ENCODE measurements at places on chromosomes 11 and 22.

- peaks cover 3% of the 10 kb centered on the region for H3K27me3 ChIP-seq
- H3K4me3 ChIP-seq: no peak overlapping the region
- H3K4me1 ChIP-seq: no peaks in the 10 kb centered on the region
Measured at GRCh38 chr22:49201046-49201970, 626.4 kb downstream of the BRD1 start.

DNA sequence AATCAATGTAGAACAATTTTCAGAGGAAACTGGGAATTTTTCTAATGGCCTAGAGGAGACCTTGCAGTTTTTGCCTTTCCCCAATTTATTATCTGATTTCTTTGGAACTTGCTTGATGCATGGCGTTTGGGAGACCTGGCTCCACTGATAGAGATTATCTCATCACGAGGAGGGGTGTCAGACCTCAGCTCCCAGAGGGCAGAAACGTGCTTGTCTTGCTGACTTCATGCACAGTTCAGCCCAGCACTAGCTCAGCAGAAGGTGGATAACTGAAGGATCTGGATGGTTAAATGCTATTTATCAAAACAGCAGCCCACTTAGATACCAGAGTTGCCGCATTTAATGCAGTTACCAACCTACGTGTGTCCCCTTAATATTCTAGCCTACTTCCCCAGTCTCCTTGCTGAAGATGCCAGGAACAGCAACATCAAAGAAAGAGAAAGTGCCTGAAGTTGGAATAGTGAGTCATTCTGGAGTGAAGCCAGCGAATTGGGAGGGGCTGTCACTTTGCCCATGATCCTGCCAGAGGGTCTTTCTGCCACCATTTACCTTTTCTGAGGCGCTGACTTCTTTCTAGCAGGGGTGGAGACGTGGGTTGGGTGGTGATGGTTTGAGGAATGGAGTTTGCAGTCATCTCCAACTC lies 133.5 kb upstream of the CADM1 start:
- H3K36me3 ChIP-seq: no peaks in the 10 kb centered on the region
- H3K27me3 ChIP-seq: peaks cover 7% of the 10 kb centered on the region
- DNase-seq: no peak

DNA sequence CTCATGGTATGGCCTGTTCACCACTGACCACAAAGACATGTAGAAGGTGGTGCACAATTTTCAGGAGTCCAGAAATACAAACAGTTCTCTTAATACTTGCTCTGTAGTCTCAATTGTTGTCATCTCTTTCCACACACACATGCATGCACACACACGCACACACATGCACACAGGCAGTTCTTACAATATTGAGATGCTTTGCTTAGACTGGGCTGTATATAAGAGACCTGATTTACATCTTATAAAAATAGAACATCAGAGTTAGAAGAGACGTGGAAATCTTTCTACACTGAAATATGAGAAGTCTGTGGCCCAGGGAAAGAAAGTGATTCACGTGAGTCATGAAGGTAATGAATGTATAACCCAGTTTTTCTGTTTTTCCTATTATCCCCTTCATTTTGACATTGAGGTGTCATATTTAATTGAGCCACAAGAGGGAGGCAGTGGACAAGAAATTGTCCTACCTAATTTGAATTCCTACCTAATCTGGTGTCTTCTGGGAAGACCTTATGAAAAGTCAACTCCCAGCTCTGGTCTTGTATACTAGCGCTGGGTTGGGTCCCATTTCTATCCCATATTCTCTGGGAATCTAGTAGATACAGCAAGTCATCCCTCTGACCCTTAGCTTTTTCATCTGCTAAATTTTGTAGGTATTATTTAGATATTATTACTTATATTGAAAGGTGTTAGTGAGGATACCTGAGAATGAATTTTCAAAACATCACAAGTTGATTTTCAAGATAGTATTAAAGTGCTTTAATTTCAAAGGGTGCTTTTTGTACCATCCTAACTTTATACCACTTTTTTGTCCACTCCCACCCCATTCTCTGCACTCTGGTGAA lies 14.9 kb upstream of the MS4A4A start:
- DNase-seq: no peak
- H3K4me1 ChIP-seq: no peaks in the 10 kb centered on the region
- H3K27me3 ChIP-seq: no peaks in the 10 kb centered on the region
- H3K4me3 ChIP-seq: no peak overlapping the region
- no peaks in the 10 kb centered on the region for H3K36me3 ChIP-seq
- H3K27ac ChIP-seq: no peak overlapping the region

- H3K27ac ChIP-seq: peak overlapping the region; percentile 38
- peaks cover 9% of the 10 kb centered on the region for H3K27me3 ChIP-seq
- H3K4me1 ChIP-seq: peaks cover 17% of the 10 kb centered on the region
- no peak overlapping the region for H3K4me3 ChIP-seq
- DNase-seq: no peak
- H3K36me3 ChIP-seq: no peaks in the 10 kb centered on the region
Measured at GRCh38 chr22:37138849-37139561, 10.7 kb downstream of the IL2RB start.

- no peak overlapping the region for H3K4me3 ChIP-seq
- no peak overlapping the region for H3K27ac ChIP-seq
- H3K36me3 ChIP-seq: no peaks in the 10 kb centered on the region
- DNase-seq: no peak
- peaks cover 1% of the 10 kb centered on the region for H3K27me3 ChIP-seq
Measured at GRCh38 chr11:28296426-28296825, 188.2 kb downstream of the METTL15 start.

DNA sequence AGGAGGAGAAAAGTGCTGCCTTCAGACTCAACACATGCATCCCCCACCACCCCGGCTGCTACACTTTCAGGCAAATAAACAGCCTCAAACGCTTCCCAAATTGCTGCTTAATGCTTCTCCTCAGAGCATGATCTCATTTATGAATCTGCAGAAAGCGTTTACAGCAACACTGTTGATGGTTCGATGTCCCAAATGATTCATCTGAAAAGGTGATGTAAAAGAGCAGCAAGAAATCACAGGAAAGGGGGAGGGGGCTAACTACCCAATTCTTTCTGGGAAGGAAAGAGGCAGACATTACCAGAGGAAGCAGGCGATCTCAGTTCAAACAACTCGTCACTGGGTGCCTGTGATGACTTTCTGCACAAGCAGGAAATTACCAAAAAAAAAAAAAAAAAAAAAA lies 119.6 kb downstream of the TENM4 start:
- no peaks in the 10 kb centered on the region for H3K36me3 ChIP-seq
- no peak overlapping the region for H3K4me3 ChIP-seq
- H3K4me1 ChIP-seq: peaks cover 5% of the 10 kb centered on the region
- no peak for DNase-seq
- no peak overlapping the region for H3K27ac ChIP-seq
- H3K27me3 ChIP-seq: no peaks in the 10 kb centered on the region

GRCh38 chr22:40484906-40485669 lies 114.7 kb downstream of the SGSM3 start:
- H3K4me1 ChIP-seq: peaks cover 12% of the 10 kb centered on the region
- no peak overlapping the region for H3K4me3 ChIP-seq
- DNase-seq: no peak
- H3K27me3 ChIP-seq: peaks cover 1% of the 10 kb centered on the region
- H3K36me3 ChIP-seq: no peaks in the 10 kb centered on the region

GRCh38 chr11:3137486-3138177 lies 27.5 kb downstream of the OSBPL5 start:
- no peaks in the 10 kb centered on the region for H3K36me3 ChIP-seq
- peaks cover 14% of the 10 kb centered on the region for H3K4me1 ChIP-seq
- no peak overlapping the region for H3K27ac ChIP-seq
- DNase-seq: peak; percentile 16

GRCh38 chr11:69859275-69859934 lies 40.2 kb upstream of the FGF3 start:
- H3K36me3 ChIP-seq: no peaks in the 10 kb centered on the region
- H3K4me3 ChIP-seq: no peak overlapping the region
- H3K27me3 ChIP-seq: peaks cover 2% of the 10 kb centered on the region
- no peak for DNase-seq
- no peak overlapping the region for H3K27ac ChIP-seq

DNA sequence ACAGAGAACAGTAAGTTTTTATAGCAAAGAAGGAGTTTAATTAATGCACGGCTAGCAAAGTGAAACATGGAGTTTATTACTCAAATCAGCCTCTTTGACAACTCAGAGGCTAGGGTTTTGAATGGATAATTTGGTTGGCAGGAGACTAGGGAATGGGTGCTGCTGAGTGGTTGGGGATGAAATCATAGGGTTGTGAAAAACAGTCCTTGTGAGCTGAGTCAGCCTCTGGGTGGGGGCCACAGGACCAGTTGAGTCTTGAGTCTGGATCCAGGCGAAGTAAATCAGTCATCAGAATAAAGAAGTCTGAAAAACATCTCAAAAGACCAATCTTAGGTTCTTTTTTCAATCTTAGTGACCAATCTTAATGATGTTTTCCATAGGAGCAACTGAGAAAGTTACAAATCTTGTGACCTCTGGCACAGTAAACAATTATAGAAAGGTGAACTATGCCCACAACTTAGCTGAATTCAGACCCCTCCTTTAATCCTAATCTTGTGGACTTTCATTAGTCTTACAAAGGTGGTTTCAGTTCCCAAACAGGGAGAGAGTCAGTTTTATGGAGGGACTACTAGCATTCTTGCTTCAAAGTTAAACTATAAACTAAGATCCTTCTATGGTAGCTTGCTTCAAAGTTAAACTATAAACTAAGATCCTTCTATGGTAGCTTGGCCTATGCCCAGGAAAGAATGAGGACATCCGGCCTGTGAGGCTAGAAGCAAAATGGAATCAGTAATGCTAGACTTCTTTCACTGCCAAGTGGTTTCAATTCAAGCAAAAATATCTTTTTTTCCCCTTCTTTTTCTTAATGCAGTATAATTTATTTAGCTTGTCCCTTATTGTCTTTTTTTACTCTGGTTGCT lies 84.5 kb downstream of the AASDHPPT start:
- no peak overlapping the region for H3K27ac ChIP-seq
- H3K4me1 ChIP-seq: no peaks in the 10 kb centered on the region
- H3K4me3 ChIP-seq: no peak overlapping the region
- no peak for DNase-seq

- peak overlapping the region; percentile 92 for H3K27ac ChIP-seq
- peaks cover 19% of the 10 kb centered on the region for H3K27me3 ChIP-seq
- DNase-seq: no peak
- no peaks in the 10 kb centered on the region for H3K36me3 ChIP-seq
Measured at GRCh38 chr11:833849-834311, 1.1 kb downstream of the CD151 start.

DNA sequence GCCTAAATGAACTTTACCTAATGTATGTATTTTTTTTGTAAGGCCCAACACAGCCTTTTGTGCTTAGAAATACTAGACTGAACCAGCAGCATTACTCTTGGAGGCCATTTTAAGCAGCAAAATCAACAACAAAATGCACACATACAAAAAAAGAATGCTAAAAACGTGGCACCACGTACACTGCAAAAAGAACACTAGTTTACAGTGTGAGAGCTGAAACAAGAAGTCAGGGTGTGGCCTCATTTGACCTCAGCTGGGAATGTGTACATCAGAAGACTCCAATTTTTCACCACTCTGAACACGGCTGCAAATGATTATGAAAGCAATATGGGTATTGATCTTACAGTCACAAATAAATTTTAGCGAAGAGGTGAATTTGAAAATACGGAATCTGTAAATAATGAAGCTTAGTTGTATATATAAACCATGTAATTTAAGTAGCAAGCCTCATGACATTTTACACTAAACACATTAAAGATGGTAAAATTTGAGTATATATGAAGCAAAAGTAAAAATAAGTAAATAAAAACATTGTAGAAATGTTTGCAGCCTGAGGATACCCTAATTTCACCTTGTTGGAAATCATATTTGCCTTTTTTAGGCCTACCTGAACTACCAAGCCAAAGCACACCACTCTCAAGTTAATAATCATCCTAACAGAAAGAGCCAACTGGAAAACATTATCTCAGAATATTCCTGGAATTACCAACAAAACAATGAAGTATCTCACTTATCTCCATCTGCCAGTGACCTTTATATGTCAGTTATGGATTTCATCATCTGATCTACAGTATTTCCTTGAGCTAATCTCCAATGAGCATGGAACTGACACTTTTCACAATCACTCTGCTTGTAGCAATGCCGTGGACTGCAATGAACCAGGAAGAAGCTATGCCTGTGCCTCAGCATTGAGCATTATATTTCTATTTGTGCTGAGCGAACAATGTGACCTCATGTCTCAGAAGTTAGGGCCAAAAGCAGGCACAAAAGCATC lies 319.5 kb upstream of the FAT3 start:
- no peak overlapping the region for H3K4me3 ChIP-seq
- no peaks in the 10 kb centered on the region for H3K36me3 ChIP-seq
- no peak overlapping the region for H3K27ac ChIP-seq
- H3K27me3 ChIP-seq: peaks cover 2% of the 10 kb centered on the region

DNA sequence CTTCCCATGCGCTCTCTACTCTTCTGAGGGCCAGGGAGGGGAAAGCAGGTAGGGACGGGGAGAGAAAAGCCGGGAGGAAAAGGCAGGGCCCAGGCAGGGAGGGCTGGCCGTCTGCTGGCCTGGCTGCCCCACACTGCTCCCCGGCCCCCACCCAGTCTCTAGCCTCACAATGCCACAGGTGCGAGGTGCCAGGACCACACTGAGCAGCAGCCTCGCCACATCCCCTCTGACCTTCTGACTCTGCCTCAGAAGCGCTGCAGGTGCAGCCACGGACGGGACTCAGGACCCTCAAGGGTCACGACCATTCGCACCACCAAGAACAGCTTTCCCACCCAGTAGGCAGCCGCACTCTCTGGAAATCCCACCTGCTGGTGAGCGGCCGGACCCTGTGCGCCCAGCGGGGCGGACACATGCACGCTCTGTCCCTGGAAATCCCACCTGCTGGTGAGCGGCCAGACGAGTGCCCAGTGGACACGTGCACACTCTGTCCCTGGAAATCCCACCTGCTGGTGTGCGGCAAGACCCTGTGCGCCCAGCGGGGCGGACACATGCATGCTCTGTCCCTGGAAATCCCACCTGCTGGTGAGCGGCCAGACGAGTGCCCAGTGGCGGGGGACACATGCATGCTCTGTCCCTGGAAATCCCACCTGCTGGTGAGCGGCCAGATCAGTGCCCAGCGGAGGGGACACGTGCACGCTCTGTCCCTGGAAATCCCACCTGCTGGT lies 20.1 kb downstream of the TOLLIP start:
- DNase-seq: no peak
- H3K36me3 ChIP-seq: no peaks in the 10 kb centered on the region
- peaks cover 6% of the 10 kb centered on the region for H3K27me3 ChIP-seq
- peaks cover 5% of the 10 kb centered on the region for H3K4me1 ChIP-seq
- H3K4me3 ChIP-seq: no peak overlapping the region
- H3K27ac ChIP-seq: no peak overlapping the region

DNA sequence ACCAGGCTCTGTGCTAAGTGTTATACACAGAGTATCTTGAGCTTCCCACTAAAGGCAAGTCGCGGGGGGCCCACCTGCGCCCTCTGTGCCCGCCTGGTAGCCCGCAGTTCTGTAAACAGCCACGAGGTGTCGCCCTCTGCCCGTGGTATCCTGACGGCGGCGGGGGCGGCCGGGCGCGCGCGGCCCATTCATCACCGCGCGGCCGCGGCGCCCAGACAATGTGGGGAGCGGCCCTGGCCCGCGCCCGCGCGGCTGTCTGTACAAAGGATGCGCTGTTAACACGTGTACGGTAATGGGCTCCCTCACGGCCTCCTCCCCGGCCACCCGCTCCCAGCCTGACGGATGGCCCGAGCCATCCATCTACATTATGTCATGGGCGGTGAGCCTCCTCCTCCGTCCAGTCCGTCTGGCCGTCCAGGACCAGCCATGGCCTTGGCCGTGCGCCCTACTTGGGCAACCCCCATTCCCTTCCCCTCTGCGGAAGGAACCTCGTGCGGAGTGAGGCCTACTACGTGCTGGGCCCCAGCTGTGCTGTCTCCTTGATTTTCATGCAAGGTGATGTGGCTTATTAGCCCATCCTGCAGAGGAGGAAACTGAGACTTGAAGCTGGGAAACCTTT lies 99.4 kb downstream of the MIAT start:
- H3K27ac ChIP-seq: no peak overlapping the region
- peak; percentile 74 for DNase-seq
- no peaks in the 10 kb centered on the region for H3K4me1 ChIP-seq
- H3K36me3 ChIP-seq: peaks cover 8% of the 10 kb centered on the region
- H3K4me3 ChIP-seq: peak overlapping the region; percentile 20
